ENCODE measurements at places on chromosomes 13 and 19.

- DNase-seq: no peak
Observed at GRCh38 chr19:47595944-47596343, 13.0 kb upstream of the BICRA start.

DNA sequence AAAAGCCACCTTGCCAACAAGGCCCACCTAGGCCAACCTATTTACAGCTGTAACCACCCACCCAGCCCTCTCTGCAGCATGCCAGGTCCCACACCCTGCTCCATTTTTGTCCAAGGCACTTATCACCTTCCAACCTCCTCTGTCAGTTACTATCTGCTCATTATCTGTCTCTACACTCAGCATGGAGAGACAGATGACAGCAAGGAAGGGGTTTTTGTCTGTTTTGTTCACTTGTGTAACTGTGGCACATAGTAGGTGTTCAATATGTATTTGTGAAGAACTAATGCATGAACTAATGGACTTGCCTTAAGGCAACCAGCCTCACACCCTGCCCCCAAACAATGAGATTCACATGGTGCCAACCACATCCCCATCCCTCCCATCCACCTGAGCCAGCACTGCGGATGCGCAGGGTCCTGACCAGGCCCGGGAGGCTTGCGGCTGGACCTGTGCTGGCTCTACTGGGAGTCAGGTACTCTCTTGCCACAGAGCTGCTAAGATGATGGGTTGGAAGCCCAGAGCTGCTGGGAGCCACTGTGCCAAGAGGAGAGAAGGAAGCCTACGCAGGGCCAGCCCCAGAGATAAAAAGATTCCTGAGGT lies 17.3 kb downstream of the DEDD2 start:
- DNase-seq: no peak

DNA sequence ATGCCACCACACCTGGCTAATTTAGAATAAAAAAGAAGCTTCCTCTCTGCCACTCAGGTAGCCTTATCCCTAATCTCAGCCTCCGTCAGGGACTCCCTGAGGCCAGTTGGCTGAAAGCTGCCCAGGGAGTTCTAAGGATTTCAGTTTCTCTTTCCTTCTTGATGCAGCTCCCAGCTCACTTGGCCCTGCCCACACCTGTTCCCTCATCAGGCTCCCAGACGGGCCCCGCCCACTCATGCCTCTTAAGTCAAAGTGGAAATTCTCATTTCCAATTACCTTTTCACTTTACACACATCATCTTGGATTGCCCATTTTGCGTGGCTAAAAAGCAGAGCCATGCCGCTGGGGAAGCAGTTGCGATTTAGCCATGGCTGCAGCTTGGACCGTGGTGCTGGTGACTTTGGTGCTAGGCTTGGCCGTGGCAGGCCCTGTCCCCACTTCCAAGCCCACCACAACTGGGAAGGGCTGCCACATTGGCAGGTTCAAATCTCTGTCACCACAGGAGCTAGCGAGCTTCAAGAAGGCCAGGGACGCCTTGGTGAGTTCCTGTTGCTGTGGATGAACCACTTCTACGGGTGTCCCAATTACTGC lies at the start of gene IFNL1:
TSS of gene IFNL1 (plus strand) at position 353 of the 591 bp plus-strand sequence. CDS start at position 368, 15 bp downstream.
- DNase-seq: no peak

DNA sequence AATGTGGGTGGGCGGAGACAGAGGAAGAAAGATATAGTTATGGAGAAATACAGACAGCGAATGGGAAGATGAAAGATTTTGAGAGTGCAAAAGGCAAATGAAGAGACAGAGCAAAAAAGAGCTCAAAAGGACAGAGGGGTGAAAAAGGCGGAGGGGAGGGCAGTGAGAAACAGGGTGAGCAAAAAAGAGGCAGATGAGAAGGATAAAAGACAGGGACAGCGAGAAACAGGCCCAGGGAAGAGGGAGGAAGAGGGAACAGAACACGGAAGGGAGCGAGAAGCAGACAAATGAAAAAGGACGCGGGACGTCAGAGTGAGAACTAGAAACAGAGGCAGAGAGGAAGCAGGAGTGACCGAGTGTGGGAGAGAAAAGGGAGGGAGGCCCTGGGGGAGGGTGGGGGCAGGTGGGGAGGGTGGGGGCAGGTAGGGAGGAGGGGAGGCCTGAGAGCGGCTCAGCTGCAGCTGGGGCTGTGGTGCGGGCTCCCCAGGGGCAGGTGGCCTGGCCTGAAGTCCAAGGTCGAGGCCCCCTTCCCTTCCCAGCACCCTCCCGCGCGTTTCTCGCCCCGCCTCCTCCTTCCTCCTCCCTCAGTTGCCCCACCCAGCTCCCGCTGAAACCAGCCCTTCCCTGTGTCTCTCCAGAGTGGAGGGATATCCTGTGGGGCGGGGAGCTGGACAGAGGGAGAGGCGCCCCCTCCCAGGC lies 2.9 kb downstream of the KLK1 start:
- no peak for DNase-seq

DNA sequence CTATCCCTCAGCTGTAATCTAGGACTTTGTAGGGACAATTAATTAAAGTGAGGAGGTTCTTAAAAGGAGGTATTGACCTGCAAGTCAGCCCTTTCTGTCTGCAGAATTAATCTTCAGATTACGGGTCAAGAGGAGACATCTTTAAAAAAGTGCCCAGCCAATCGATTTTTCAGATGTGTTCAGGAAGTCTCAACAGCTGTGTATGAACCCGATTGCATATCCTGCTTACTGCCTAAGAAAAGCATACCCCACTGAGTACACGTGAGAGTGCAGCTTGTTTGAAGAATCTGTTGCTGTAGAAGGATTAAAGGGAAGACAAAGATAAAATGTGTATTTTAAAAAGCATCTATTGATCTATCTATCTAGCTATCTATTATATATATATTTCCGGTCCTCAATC lies 1194.5 kb downstream of the UQCRFS1 start:
- DNase-seq: no peak

DNA sequence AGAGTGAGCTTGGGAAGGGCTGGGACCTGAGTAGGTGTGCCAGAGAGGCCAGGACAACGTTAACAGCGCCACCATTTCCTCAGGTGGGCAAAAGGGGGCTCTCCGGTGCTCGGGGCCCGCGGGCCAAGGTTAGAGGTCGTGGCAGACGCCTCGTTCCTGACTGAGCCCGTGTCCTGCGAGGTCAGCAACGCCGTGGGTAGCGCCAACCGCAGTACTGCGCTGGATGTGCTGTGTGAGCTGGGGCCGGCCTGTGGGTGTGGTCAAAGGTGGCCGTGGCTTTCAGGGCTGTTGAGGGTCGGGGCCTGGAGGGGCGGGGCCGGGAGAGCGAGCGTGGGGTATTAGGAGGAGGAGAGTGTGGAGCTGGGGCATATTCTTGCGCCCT lies 3.7 kb downstream of the KIRREL2 start:
- no peak for DNase-seq

GRCh38 chr19:1811942-1812425 lies at the start of gene ATP8B3:
Gene ATP8B3 (minus strand): TSS chr19:1812276. CDS start chr19:1811736, 540 bp downstream.
- DNase-seq: no peak

- no peak for DNase-seq
Observed at GRCh38 chr13:53612200-53612599, 583.6 kb downstream of the OLFM4 start.

DNA sequence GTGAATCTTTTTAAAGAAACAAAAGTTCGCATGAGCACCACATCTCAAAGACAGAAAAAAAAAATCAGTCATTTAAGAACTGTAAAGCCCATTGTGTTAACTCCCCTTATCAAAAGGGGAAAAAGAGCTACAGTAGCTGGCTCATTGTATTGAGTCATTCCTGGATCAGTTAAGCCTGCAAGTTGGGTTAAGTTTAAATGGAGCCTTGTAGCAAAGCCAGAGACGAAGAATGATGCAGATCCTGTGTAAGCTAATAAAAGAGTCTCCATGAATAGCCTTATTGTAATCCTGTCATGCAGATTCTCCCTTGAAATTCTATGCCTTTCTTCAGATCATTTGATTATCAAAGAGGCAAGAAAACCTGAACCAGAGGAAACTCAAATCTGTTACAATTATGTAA lies 83.8 kb downstream of the CRYL1 start:
- no peak for DNase-seq

DNA sequence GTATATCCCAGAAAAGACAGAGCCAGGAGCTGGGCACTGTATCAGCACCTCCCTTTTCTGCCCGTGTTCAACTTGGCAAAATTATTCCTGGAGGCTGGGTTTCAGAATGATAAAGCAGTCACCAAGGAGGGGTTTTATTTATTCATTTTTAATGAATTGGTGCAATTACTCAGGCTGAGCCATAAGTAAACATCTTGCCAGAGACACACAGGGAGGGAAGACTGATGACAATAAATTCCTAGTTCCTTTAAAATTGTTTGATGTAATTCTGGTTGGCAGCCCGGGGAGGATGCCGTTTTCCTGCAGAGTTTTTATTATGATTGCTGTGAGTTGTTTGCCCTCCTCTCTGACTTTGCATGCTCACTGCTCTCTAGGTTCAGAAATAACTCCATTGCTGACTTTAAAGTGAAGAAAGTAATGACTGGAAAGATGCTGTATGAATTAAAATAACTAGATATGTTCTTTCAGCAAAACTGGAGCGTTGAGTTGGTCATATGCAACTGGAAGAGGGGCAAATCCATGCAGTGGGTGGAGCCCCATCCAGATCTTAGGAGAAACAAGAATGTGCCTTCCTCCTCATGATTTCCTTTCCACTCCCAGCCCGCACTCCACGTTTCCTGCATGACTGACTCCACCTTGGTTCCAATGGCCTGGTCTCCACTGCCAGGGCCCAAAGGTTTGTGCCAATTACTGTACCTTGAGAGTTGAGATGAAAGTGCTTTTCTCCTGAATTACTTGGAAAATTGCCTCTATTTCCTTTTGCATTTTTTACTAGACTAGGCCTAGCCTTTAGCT lies 182.1 kb downstream of the RFC3 start:
- DNase-seq: no peak

GRCh38 chr13:44790289-44790688 lies 199.0 kb downstream of the NUFIP1 start:
- no peak for DNase-seq

- no peak for DNase-seq
Observed at GRCh38 chr19:37989855-37990254, 82.8 kb downstream of the SIPA1L3 start.

GRCh38 chr13:22662771-22663170 lies 518.0 kb upstream of the SGCG start:
- DNase-seq: no peak

Data from T1000 (cell line).